Stimulated activated CD8-positive, alpha-beta memory T cell treated with anti-CD3 and anti-CD28 coated beads, Interleukin-2, amount 100 ng/mL, for 1 hour (primary cell): ENCODE measurements at places on chromosomes 12 and 14.

GRCh38 chr12:45077251-45077650, 26.4 kb upstream of the DBX2 start:
- no peak for DNase-seq

- no peak for DNase-seq
These were observed 24.8 kb downstream of the SLC25A29 start for GRCh38 chr14:100281286-100282082.

GRCh38 chr14:68667313-68667791, 125.5 kb downstream of the ZFP36L1 start:
- no peak for DNase-seq

DNA sequence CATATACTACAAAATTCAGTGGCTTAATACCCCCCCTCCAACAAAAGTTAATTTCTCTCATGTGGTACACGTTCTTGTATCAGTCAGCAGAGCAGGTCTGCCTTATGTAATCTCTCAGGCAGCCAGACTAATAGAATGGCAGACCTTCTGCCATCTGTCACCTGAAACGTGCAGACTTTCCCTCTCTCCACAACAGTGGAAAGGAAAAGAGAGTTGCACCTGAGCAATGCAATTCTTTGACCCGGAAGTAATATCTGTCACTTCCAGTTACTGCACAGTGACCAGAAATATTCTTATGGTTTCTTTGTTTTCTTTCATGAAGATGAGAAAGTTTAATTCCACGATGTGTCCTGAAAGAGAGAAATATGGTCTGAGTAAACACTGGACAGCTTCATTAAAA, 14.4 kb downstream of the KERA start:
- no peak for DNase-seq

GRCh38 chr12:124684971-124685688, 117.7 kb upstream of the NCOR2 start:
- DNase-seq: no peak

DNA sequence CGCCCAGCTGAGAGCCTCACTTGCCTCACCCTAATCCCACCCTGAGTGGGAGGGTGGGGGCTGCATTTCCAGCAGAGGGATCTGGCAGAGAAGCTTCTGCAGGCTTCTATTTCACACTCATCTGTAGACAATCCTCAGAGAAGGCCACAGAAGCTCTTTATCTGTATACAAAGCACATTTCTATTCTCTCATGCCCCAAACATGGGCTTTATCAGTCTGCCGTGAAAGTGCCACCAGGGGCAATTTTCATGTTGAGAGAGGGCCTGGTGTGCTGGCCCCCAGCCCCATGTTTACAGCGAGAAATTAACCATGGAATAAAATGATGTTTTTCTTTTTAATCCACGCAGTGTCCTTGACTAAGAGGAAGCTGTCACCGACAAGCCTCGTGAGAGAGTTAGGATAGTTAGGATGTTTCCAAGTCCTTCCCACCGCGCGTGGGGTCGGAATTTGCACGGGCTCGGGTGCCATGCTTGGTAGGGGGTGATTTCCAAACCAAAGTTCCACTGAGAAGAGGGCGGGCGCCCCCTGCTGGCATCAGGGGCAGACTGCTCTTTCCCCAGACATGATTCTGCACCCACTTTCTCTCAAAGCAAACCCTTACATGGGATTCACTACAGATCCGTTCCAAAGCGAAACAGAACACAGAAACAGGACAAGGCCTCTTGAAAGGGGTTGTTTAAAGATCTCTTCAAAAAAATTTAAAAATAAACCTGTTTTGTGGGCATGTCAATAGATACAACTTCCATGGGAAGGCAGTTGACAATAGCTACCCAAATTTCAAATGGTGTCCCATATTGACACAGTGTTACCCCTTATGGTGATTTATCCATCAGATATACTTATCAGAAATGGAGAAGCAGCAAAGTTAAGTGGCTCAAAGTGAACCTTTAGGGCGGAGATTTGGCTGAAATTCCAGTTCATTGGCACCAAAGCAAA, 19.4 kb downstream of the BDKRB1 start:
- peak; percentile 14 for DNase-seq

DNA sequence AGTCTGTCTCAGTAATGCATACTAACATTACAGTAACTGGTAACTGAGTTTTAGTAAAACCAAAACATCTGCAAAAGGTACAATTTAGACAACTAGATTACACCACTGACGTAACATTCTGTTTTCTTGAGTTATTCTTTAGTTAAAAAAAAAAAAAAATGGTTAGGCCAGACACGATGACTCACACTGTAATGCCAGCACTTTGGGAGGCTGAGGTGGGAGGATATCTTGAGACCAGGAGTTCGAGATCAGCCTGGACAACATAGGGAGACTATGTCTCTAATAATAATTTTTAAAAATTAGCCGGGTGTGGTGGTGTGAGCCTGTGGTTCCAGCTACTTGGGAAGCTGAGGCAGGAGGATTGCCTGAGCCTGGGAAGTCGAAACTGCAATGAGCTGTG, 34.1 kb downstream of the AP5M1 start:
- DNase-seq: no peak

DNA sequence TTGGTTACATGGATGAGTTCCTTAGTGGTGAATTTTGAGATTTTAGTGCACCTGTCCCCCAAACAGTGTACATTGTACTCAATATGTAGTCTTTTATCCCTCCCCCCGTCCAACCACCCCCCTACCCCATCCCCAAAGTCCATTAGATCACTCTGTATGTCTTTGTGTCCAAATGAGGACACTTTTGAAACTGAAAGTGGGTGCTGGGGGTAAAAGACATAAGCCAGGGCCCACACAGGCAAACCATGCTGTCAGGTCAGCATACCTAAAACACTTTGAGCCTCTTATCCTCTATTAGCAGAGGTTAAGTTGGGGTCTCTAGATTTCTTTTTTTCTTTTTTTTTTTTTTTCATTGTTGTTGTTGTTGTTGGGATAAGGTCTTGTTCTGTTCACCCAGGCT, 31.3 kb upstream of the KICS2 start:
- DNase-seq: no peak
